ENCODE measurements at places on chromosomes 11 and 22.
A peak's percentile ranks its signal among the peaks of the same experiment; 100 is the strongest.

DNA sequence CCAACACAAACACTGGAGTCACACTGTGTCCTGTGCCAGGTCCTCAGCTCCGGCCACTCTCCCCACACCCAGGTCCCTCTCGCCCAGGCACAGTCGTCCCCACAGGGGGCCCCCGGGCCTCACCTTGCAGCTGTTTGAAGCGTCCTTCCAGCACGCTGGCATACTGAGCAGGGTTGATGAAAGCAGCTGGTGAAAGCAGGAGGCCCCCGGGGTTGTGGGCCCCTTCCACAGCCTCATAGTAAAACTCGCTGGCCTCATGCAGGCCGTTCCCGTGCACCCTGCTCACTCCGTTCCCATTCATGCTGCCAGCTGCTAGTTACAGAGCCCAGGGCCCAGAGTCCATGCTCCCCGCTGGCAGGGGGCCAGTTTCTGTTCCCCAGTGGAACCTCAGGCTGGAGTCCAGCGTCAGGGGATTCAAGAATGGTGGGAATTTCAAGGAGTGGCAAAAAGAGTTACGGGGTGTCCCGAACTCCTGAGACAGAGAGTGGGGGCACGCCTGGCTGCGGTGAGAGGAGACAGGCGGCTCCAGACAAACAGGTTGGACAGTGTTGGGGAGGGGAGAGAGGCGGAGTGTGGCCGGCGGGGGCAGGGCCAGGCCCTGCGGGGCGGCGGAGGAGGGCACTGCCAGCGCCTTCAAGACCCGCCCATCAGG lies 10.6 kb downstream of the SPTBN2 start:
- no peak for DNase-seq

DNA sequence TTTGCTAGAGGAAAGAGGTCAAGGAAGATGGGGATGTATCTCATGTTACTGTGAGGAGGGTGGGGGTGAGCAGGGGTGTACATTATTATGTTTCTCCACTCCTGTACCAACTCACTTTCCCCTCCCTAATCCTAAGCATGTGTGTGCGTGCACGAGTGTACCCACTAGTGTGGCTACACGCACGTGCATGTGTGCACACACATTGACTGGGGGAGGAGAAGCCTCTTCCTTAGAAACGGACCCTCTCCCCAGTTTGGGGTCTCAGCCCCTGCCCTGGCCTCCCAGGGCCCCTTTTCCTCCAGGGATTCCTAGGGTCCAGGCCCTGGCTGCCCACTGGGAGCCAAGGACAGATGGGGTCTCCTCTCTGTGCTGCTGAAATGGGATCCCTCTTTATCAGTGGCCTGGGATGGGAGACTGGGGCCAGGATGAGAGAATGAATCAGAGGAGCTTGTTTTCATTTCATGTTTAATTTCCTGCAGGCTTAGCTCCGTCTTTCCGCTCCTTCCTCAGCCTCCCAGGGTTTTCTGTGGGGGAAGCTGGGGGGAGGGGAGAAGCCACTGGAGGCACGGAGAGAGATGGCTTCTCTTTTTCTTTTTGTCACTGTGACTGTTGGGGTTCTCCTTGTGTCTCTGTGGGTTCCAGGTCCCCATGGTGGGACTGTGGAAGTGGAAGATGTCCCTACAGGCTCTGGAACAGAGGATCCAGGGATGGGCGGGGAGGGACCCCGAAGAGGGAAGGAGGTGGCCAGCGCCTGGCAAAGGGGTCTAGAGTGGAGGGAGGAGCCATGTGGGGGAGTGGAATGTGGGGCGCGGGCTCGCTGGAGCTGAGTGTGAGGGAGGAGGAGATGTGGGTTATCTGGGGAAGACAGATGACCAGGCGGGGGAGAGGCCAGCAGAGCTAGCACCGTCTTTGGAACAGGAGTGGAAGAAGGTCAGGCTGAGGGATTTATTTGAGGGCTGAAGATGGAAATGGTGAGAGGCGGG lies 40.3 kb downstream of the ALX4 start:
- no peak for DNase-seq

DNA sequence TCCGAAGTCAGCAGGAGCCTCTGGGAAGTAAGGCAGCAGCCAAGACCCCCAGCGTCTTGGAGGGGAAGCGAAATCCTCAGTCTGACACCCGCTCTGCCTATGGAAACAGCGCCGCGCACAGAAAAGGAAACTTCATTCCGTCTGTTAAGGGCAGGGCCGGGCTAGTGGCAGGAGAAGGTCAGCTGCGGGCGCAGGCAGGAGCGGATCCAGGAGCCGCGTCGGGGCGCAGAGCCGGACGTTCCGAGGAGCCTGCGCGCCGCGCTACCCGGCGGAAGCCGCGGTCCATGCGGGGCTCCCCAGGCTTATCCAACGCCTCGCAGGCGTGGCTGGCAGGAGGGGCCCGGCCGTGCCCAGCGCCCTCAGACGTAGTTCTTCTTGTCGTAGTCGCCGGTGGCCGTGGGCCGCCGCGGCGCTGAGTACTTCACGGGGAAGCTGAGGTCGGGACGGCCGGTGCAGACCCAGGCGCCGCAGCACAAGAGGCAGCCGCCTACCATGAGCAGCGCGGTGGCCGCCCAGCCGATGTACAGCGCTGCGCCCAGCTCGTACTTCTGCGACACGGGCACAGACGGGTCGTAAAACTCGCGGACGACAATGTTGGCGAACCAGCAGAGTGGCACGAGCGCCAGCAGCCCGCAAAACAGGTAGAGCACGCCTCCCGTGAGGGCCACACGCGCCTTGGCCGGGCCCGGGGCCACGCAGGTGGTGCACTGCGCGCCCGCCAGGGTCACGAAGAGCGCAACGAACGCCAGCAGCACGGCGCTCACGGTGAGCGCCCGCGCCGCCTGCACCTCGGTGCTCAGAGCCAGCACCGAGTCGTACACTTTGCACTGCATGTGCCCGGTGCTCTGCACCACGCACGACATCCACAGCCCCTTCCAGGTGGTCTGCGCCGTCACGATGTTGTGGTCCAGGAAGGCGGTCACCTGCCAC lies 705 bp downstream of the CLDN5 start:
- no peak for DNase-seq

GRCh38 chr11:63910675-63911074 lies 6.3 kb downstream of the RCOR2 start:
- no peak for DNase-seq

GRCh38 chr11:118343981-118344515 lies at the start of gene CD3G:
Gene CD3G (plus strand): TSS chr11:118344344. CDS start chr11:118344424, 80 bp downstream.
- peak; percentile 71 for DNase-seq

DNA sequence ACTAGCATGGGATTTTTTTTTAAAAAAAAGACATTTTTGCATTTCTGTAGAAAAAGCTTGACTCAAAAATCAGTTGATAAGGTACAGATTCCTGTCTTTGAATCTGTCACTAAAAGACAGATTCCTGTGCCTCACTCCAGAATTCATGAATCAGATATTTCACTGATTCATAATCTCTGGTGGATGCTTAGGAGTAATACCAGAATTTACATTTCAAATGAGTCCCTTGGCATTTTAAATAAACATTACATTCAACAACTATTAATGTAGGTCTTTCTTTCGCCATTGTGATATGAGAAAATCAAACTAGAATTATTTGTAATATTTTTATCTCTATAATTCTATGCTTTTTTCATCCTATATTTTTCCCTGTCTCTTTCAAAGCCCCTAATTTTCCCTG lies 128.3 kb downstream of the APIP start:
- no peak for DNase-seq

DNA sequence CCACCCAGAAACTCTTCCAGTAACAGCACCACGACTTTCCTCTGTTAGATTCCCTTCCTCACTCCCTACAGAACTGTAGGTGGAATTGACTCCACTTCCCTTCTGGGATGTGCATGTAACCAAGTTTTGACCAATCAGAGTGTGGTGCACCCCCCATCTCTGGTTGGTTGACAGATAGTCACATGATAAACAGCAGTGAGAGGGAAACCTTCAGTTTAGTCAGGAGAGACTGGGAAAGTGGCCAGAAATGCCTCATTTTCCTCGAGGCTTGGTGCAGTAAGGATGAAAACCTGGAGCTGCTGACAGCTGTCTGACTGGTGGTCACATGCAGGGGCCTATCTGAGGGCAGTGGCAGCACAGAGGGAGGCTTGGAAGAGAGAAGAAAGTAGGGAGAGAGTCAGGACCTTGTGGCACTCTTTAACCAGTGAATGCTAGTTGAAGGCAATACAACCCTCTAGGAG lies 67.3 kb upstream of the GRK3 start:
- no peak for DNase-seq

- no peak for DNase-seq
Measured at GRCh38 chr22:25942115-25942855, 200.3 kb downstream of the MYO18B start.

DNA sequence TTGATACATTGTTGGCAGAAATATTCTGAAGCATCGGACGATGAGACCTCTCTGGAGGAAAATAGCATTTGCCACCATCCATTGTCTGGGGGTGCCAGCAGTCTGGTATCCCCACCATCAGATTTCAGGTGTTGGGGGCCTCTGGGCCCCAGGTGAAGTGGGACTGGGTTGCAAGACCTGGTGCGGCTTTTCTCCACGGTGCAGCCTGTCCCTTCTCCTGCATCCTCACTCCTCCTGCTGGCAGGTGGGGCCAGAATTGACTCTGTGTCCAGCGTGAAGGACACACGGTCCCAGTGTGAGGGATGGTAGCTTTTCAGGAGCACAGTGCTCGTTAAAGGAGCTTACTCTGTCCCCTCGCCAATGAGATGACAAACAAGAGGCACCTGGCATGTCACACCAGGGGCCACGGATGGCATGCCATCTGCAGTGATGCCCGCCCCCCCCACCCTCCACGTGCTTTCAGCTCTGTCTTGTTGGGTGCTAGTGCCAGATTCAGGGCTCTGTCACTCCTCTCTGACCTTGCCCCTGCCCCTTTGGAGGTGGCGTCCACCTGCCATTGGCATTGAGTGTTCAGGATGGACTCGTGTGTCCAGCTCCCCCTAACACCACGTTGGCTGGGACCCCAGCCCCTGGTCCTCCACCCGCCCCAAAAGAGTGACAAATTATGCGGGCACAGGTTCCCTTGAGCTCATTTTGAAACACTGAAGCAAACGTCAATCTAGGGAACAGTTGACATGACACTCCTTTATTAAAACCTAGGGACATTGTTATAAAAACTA lies 62.4 kb downstream of the PARVG start:
- DNase-seq, result no peak

DNA sequence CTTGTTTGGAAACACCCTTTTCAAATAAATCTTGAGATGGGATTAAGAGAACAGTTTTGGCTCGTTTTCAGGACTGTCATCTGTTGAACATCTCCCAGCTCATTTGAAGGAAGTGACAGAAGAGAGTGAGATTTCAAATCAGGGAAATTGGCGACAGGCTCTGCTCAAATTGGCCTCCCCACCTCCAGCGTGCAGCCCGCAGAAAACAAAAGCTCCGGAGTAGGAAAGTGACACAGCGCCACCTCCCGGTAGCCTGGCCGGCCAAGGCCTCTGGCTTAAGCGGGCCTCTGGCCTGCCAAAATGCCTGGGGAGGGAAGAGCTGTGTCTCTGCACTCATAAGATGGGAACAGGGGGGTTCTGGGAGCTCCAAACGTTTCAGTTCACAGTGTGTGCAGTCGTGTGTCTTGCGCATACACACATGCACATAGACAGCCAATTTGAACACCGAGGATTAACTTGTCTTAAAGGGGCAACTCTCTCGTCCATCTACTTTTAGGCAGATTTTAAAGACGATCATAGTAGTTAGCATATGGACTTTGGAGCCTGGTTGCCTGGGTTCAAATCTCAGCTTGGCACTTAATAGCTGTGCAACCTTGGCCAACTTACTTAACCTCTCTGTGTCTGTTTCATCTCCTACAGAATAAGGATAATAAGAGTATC lies 132.7 kb upstream of the RCN1 start:
- peak; percentile 20 for DNase-seq

DNA sequence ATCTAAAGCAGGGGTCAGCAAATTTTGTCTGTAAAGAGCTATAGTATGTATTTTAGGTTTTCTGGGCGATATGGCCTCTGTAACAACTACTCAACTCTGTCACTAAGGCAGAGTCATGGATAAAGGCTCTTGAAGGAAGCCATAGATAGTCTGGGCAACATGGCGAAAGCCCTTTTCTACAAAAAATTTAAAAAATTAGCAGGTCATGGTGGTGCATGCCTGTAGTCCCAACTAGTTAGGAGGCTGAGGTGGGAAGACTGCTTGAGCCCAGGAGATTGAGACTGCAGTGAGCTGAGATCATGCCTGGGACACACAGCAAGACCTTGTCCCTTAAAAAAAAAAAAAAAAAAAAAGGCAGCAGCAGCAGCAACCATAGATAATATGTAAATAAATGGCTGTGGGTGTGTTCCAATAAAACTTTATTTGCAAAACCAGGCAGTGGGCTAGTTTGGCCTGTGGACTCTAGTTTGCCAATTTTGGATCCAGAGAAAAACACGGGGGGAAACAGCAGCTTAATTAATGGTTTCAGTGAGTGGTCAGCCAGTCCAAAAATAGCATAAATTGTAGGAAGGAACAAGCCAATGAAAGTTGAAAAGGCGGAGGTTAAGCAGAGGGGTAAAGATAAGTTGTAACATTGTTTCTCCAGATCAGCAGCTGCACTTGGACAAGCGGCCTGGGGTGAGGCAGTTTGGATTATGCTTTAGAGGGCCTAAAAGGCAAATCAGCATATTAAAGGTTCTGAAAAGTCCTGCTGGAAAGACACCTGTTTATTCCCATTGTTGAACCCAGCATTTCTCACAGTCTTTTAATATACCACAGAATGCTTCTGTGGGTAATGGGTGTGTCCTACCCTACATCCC lies 62.6 kb downstream of the KIAA1671 start:
- no peak for DNase-seq

- DNase-seq, result no peak
Measured at GRCh38 chr22:43308060-43308830, 34.9 kb downstream of the SCUBE1 start.

DNA sequence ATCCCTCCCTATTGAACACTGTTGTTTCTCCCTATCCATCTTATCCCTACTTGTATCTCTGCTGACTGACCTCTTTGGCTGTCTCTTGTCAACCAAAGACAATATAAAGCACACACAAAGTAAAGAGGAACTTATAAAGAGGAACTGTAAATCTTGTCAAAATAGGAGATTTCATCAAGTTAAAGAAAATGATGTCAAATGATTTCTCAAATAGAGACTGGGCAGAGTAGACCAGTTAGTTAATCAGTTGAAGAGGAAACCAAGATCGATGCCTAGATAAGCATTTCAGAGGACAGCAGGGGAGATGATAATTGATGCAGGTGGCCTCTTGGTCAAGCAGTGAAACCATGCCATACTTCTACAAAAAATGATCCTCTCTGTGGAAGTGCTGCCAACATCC lies 22.7 kb downstream of the KCNQ1OT1 start:
- no peak for DNase-seq

DNA sequence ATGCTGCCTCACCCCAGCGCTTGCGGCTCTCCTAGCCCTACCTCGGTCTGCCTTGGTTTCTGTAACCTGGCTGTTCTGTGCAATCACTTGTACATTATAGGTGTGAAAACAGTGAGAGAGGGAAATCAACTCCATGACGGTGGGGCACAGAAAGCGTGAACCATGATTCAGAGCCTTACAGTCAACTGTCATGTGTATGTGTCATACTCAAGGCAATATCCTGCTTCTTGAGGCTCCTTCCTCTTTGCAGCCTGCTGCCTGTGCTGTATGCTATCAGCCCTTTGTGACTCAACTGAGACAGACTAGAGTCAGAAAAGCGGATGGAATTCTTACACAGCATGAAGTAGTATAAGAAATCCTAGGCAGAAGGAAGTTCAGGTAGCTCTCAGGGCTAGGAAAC lies 2.1 kb downstream of the NRIP3 start:
- DNase-seq, result no peak

All from central memory CD4-positive, alpha-beta T cell (primary cell).